ENCODE measurements at places on chromosomes 6 and 20. TPM values are rescaled to one million over a fixed set of nuclear protein-coding genes. Genes with fewer than 3 reads are reported as not detected.

CLDN20 gene
- not detected for total RNA-seq

PACSIN1 gene
- not detected for total RNA-seq

CST3 gene
- total RNA-seq, result 111 TPM

ADGRG6 gene
- 5.3 TPM for total RNA-seq

SEMG2 gene
- not detected for total RNA-seq

VGLL2 gene
- not detected for total RNA-seq

HDGFL1 gene
- not detected for total RNA-seq

E2F3 gene
- 5.6 TPM for total RNA-seq

CST2 gene
- not detected for total RNA-seq

MAK gene
- total RNA-seq, result not detected

CAGE1 gene
- total RNA-seq, result 0.09 TPM

BCL2L1 gene
- total RNA-seq, result 78.0 TPM

PRSS35 gene
- total RNA-seq, result 0.09 TPM

CRISP2 gene
- total RNA-seq, result not detected

CENPB gene
- total RNA-seq, result 87.7 TPM

RREB1 gene
- total RNA-seq, result 17.4 TPM

EEF1A1 gene
- total RNA-seq, result 25,321 TPM

RNF144B gene
- total RNA-seq, result 118 TPM

OR12D3 gene
- not detected for total RNA-seq

SH3BGRL2 gene
- total RNA-seq, result 15.9 TPM

PTGIS gene
- total RNA-seq, result 1.5 TPM

DPPA5 gene
- not detected for total RNA-seq

MCHR2 gene
- not detected for total RNA-seq

Data from endothelial cell of coronary artery (primary cell).